A375 (cell line): ENCODE measurements at places on chromosomes 3 and 15. TPM values are rescaled to one million over a fixed set of nuclear protein-coding genes. Genes with fewer than 3 reads are reported as not detected.

The GRK7 gene
- total RNA-seq: not detected in 2 replicates

The IQCH gene
- total RNA-seq: 3.2 and 4.8 TPM in 2 replicates

The TRIM71 gene
- total RNA-seq: not detected in 2 replicates

The TXNRD3 gene
- 6.9 and 8.7 TPM in 2 replicates for total RNA-seq
